ENCODE measurements at places on chromosomes 4 and X.

GRCh38 chr4:39635023-39635422 is 3.6 kb downstream of the SMIM14 start:
- DNase-seq, result no peak

- DNase-seq, result no peak
These were observed 2493.3 kb downstream of the ARAP2 start for GRCh38 chr4:33751050-33751449.

DNA sequence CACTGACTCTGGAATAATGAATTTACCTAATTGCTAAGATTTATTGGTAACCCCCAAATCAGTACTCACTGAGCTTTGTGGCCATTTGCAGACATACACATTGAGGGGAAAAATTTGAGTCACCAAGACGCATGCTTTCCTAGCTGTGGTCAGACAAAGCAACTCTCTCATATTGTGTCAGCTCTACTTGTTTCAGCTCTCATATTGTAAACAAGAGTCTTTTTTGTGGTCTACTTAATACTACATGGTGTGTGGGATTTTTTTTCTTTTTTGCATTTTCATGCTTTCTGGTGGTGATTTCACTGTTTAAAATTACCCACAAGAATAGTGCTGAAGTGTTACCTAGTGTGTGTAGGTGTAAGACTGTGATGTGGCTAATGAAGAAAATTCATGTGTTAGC is 428.2 kb upstream of the GALNT7 start:
- DNase-seq, result no peak

DNA sequence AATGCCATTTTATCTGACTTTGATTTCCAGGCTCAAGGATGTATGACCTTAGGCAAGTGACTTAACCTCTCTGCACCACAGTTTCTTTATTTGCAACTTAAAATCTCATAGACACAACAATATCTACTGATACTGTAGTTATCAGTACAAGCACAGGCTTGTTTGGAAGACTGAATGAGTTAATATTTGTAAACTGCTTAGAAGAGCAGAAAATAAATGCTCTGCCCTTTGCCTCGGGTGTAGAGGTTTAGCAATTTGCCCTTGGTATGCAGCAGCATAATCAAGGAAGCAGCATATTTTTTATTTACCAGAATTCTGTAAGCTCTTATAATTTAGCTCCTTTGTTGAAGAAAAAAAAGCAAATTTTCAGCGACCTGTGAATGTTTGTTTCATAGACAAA is 2.9 kb upstream of the CXCL1 start:
- DNase-seq, result no peak

GRCh38 chr4:175451238-175451965 is 360.7 kb downstream of the GPM6A start:
- no peak for DNase-seq

DNA sequence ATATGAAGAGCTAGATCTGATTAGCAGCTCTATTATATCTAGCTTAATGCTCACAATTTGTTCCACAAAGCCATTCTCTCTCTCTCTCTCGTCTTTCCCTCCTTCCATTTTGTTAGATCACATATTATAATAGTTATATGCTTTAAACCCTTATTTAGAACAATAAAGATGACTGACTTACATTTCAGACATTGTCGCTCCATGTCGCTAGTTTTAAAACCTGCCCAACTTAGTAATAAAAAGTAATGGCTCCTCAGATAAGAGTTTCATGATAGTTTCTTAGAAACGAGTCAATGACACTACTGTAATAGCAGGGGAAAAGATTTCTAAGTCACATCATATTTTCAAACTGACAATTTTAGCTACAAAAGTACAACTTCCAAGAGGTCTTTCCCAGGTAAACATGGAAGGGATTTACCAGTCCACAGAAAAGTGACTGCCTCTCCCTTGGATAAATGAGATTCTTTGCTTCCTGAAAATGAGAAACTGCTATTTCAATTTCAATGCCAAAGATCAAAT is 38.5 kb upstream of the YTHDC1 start:
- DNase-seq, result no peak

- no peak for DNase-seq
These were observed 7.0 kb downstream of the SLC9B1 start for GRCh38 chr4:103012551-103012950.

- no peak for DNase-seq
These were observed 130.8 kb downstream of the ANAPC10 start for GRCh38 chr4:144967161-144967560.

- no peak for DNase-seq
These were observed 114.6 kb downstream of the PCDH18 start for GRCh38 chr4:137417676-137418075.

- no peak for DNase-seq
These were observed 64.5 kb upstream of the STX18 start for GRCh38 chr4:4606321-4606720.

GRCh38 chr4:172997856-172998255 is 170.8 kb upstream of the GALNT7 start:
- DNase-seq, result no peak

- no peak for DNase-seq
These were observed 121.3 kb downstream of the GPR143 start for GRCh38 chrX:9644335-9644734.

- DNase-seq, result peak; percentile 3
These were observed 3.1 kb downstream of the SLITRK4 start for GRCh38 chrX:143632625-143633410.

DNA sequence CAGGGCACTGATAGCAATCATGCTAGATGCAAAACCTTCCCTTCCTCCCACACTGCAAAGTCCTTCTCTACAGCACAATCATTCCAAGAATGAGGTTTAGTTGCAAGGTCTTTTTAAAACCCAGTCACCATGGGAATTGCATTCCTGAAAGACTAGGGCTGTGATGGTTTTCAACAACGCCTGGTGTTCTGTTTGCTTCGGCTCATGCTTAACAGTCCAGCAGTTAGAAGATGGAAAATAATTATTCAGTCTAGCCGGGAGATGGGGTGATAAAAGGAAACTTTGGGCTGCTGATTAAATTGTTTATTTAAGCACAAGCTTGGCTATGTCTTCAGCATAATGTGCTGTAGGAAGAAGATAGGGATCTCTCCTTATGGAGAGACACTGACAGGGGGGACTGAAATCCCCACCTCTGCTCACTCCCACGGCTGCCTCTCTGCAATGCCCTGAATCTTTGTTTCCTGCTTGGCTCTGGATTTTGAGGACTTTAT is 211.4 kb downstream of the MID1IP1 start:
- no peak for DNase-seq

DNA sequence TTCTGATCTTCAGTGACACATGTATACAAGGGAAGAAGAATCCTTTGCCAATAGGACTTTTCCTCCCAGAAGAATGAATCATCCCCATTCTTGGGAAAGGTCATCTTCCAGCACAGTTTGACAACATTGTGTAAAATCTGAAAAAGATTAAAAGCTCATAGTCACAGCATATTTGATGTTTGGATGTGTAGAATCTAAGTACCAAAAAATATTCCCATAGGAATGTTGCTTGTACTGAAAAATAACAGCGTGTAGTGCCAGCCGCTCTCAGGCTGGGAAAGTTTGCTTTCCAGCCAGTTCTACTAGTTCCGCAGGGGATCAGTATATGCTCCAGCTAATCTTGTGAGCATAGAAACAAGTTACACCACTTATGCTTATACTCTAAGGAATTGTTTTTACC is 74.7 kb upstream of the IL13RA1 start:
- no peak for DNase-seq

- DNase-seq, result no peak
These were observed 20.7 kb upstream of the MAB21L2 start for GRCh38 chr4:150561143-150561737.

DNA sequence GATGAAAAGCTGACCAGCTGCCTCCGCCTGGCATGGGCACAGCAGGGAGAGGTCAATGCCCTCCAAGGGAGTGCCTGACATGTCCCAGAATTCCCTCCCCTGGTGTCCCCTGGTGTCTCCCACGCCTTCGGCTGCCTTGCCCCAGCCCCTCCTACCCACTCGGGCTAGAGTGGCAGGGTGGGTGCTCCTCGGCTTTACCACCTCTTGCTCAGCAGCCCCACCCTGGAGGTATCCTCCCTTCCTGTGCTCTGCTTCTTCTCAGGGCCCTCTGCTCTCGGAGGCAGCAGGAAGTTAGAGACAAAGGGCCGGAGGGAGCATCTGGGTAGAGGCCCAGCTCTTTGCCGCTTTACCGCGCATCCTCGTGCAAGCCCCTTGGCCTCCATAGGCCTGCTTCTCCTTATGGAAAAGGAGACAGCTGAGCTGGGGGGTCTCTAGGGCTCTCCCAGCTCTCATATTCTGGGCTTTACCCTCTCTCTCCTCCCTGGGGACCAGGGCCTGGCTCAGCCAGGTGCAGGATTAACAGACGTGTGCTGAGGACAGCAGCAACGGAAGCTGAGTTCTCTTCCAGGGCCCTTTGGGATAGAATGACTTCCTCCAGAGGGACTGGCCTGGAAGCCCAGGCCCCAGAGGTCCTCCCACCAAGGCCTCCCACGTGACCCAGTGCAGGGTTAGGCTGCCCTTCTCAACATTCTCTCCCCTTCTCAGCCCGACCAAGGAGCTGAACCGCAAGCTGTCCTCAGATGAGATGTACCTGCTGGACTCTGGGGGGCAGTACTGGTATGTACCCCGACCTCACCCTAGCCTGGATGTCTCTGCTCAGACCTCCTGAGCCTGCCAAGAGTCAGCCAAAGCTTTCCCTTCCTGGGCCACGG is 17.2 kb downstream of the XPNPEP2 start:
- DNase-seq, result no peak

DNA sequence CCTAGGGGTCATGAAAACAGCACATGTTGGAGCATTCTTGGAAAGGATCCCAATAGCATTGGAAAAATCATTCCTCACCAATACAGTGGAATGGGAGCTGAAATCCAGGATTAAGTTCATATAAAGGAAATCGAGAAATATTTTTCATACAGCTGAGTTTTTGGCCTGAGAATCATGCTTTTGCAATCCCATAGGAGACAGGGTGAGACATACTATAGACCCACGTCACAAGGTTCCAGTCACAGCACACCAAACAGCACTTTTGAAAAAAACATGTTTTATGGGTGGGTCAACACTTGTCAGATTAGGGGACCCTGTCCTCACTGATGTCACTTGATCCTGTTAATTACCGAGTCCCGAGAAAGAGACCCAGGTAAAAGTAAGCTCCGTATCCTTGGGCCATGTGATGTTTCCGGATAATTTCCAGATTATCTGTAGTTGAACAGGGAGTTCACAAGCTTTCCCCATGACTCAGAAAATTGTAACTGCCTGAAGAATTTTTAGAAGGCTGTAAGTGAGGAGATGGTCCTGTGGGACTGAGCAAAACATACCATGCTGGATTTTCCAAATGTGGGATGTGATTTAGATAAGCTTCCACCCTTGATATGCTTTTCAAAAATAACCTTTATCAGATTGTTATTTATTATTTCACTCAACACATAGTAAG is 80.9 kb upstream of the TLR3 start:
- no peak for DNase-seq

GRCh38 chrX:118824173-118824730 is 628 bp downstream of the ZCCHC12 start:
- DNase-seq, result no peak

- DNase-seq, result no peak
These were observed 100.2 kb downstream of the PDLIM5 start for GRCh38 chr4:94551643-94552564.

DNA sequence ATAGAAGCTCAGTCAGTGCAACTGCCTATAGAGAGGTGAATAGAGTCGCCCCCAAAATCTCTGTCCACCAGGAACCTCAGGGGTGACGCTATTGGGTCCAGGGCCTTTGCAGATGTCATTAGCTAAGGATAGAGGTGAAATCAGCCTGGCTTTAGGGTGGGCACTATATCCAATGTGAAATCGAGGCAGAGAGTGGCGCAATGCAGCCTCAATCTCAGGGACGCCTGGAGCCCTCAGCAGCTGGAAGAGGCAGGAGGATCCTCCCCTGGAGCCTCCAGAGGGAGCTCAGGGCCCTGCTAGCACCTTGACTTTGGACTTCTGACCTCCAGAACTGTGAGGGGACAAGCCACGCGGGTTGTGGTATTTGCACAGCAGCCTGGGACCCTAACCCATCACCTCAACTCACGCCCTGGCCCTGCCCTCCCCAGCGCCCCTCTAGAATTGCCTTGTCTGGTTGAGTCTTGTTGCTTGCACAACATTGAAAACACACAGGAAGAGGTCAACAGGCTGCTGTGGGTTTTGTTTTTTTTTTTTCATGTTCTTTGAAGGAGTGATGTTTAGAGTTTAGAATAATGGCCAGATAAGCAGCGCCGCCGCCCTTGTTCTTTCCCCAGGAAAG is 89.4 kb upstream of the PSAPL1 start:
- no peak for DNase-seq

DNA sequence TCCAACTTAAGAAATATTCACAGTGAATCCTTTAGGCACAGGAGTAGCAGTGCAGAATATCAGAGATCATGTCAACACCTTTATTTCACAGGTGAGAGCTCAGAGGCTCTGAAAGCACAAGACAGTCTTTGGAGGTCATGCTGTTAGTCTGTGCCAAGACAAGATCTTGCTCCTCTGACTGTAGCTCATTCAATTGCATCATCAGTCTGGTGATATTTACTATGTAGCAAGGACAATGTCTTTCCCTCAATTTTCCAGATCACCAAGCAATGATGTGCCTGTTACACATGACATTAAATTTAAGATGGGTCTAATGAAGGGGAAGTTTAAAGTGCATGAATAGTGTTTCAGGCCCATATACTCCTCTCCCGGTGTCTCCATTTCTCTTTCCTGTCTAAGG is 277.5 kb downstream of the IL15 start:
- DNase-seq, result no peak

DNA sequence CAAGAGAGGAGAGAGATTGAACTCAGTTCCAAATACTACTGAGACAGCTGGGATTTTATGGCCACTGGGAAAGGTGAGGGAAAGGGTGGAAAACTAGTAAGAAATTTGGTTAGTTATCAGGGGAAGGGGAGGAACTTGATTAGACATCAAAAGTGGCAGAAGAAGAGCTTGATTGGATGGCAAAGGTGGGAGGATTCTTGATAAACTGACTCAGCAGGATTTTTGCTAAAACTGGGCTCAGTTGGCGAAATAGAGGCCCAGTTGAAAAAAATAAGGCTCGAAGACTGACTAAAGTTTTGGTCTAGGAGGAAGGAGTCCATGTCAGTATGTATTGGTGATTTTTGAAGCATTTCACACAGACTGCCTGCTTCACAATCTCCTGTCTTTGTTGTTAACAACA is 10.0 kb downstream of the BEX3 start:
- DNase-seq, result no peak

DNA sequence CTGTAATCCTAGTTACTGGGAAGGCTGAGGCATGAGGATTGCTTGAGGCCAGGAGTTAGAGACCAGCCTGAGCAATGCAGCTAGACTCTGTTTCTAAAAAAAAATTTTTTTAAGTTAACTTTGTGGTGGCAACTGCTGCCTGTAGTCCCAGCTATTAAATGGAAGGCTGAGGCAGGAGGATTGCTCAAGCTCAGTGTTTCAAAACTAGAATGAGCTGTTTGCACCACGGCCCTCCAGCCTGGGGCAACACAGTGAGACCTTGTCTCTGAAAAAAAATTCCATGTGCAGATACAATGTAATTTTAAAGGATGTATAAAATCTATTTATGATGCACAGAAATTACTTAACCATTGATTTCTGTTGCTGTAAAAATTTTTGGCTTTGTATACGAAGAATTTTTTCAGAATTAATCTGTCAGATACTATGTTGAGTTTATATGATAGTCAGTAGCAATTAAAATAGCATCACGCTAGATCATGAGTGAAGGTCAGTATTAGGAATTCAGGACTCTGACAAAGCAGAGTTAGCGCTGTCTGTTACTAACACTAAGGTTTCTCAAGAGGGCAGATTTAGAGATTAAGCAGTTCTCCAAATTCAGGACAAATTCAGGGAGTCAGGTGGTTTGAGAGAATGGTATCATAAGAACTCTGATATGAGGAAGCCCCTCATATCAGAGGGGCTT is 8.3 kb upstream of the AGA start:
- peak; percentile 68 for DNase-seq

- no peak for DNase-seq
These were observed 89.9 kb downstream of the EFHC2 start for GRCh38 chrX:44253575-44253942.

Data from GF-D8 (cell line).